ENCODE measurements at places on chromosomes 7 and 10.
A peak's percentile ranks its signal among the peaks of the same experiment; 100 is the strongest.

- DNase-seq = no peak
These were observed 74.3 kb downstream of the GRK5 start for GRCh38 chr10:119281581-119282071.

DNA sequence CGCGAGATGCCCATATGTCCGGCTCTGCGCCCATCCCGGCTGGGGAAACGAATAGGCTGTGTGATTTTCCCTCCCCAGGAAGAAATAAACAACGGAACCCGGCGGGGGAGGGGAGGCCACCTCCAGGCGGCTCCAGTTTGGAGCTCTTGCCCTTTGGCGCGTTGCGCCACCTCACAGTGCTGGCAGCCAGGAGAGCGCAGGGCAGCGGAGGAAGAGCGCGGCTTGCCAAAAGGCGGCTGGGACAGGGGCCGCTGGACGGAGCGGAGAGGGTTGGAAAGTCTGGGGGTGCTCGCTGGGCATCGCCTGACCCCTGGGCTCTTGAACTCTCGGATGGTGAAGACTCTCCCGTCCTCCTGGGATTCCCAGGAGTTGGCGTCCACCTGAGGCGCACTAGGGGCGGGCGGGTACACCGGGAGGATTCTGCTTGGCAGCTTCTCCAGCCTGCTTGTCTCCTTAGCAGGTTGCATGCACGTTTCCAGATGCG lies 5.3 kb upstream of the NEUROG3 start:
- no peak for DNase-seq

GRCh38 chr10:91525896-91526712 lies 106.8 kb downstream of the PPP1R3C start:
- no peak for DNase-seq

DNA sequence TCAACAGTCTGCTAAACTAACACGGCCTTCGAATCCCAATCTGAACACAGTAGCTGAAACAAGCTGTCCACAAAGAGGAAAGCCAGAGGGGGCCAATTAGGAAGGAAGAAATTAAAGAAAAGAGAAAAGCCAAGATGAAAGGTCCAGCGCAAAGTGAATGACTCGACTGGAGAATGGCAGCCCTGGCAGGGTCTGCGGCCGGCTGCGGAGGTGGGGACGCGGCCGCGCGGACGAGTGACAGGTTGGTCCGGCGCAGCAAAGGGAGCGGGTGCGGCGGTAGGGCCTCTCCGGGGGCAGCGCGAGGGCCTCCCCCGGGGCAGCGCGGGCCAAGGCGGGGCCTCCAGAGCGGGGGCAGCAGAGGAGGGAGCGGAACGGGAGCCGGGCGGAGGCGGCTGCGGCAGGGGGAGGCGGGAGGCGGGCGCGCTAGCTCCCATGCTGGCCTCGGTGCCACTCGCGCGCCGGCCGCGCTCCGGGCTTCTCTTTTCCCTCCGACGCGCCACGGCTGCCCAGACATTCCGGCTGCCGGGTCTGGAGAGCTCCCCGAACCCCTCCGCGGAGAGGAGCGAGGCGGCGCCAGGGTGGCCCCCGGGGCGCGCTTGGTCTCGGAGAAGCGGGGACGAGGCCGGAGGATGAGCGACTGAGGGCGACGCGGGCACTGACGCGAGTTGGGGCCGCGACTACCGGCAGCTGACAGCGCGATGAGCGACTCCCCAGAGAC lies at the start of gene VWC2:
VWC2 (plus strand) TSS at position 421 of the 718 bp plus-strand sequence. CDS start 1,798 bp downstream, outside the sequence.
- DNase-seq = no peak

GRCh38 chr7:67788669-67789068 lies 792.0 kb downstream of the TYW1 start:
- no peak for DNase-seq

DNA sequence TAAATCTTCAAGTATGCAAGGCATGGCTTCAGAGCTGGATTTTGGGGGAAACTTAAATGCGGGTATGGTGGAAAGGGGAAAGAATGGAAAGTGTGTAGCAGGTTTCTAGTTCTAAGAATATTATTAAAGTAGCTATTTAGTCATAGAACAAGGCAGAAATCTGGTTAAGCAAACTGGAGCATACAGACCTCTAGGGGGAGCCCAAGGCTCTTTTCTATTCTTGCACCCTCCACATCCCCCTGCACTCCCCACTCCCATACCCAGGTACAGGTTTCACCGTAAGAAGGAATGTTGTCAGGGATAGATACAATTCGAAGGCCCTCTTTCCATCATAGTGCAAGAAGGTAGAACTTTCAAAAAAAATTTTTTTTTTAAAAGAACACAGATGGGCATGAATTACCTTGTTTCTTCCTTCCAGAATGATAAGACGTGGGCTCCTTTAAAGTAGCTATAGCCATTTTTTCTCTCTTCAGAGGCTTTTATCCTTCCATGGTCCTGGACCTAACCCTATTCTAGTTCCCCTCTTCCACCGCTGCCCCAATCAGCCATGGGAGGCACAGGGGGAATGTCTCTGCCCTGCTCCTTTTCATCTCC lies 41.5 kb upstream of the SMIM30 start:
- peak; percentile 10 for DNase-seq

DNA sequence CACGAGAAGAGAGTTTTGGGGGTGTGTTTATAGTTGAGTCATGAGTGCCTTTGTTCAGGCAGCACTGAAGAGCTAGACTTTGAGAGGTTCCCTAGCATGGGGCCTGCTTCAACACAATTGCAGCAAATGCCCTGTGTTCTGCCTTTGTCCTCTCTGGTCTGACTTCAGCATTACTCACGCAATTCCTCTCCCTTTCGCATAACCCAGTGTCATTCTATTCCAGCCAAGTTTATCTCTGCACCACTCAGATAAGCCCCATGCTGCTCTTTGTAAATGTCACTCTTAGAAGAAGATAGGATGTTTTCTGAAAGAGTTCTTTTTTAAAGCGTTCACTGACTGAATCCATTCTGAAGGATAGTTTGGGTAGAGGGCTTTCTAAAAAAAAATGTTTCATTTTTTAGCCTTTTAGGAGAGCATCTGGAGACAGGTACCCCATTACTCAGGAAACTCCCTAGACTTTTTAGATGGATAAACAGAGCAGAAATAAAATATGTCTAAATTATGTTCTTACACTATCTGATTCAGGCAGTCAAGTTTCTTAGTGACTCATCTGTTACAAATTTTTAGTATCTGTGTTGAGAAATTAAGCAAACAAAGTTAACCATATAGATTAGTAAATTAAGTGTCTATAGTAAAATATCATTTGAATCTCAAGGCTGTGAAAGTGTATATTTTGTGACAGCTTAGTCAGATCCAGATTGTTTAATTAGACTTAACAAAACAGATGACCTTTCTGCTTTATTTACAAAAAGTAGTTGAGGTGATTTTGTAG lies 318.5 kb downstream of the GPR158 start:
- no peak for DNase-seq

GRCh38 chr7:21367537-21367936 lies 60.3 kb upstream of the SP4 start:
- no peak for DNase-seq

DNA sequence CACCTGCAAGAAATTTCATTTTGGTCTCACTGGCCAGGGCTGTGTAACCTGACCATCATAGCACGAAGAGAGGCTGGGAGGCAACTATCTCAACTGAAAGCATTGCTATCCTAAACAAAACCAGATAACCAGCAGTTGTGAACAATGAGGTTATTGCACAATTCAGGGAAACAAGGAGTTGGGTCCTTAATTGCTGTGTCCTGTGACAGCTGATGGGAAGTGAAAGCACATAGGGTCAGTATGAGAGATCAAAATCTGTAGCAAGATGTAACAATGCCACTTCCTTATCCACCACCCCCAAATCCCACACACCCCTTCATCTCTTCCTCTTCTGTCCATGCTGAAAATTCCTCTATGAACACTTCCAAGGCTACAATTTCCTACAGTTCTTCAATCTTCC lies 80.2 kb downstream of the HTR7 start:
- DNase-seq = no peak

DNA sequence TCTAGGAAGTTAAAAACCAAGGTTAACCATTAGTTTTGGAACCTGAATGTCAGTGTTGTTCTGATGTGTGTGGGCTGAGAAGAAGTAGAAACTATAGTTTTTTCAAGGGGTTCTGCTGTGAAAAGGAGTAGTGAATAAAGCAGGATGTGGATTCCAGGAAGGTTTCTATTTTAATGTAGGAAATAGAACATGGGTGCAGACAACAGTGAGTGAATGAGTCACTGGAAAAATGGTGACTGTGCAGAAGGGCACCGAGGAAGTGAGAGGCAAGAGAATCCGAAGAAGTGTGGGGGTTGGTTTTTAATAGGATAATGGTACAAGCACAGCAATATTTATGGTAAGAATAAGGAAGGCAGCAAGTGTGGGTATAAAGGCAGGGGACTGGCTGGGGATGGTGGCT lies 120.4 kb downstream of the ARHGAP21 start:
- no peak for DNase-seq

DNA sequence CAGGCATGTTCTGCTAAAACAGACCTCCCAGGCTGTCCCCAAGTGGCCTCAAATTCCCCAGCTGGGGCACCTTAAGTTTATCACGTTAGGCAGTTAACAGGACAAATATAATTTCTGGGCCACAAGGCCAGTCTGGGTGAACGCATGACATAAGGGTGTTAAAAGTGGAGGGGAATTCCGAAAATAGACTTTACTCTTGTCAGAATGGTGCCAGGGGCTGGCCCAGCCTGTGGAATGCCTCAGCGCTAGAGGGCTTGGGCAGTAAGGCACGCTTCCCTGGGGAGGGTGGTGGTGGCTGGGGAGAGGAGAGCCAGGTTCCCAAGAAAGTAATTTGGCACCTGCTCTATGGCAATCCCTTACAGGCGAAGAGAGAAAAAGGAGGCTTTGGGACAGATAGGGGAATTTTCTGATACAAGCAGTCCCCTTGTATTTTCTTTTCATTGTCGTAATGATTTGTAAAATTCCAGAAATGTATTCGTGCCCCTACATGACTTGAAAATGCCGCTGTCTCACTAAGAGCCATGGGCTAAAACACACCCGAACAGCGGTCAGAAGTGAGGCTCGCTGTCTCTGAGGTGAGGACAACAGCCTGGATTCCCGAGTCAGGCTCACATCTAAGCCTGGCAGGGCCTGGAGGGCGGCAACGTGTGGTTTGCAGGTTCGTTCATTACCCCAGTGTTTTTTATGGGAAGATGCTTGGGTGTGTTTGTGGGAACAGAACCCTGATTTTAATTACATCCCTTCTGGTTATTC lies 463.2 kb upstream of the GALNT17 start:
- DNase-seq = no peak

- DNase-seq = no peak
These were observed 62.4 kb upstream of the DOCK1 start for GRCh38 chr10:126842836-126843235.

GRCh38 chr10:61757525-61758397 lies 95.0 kb downstream of the CABCOCO1 start:
- DNase-seq = no peak

DNA sequence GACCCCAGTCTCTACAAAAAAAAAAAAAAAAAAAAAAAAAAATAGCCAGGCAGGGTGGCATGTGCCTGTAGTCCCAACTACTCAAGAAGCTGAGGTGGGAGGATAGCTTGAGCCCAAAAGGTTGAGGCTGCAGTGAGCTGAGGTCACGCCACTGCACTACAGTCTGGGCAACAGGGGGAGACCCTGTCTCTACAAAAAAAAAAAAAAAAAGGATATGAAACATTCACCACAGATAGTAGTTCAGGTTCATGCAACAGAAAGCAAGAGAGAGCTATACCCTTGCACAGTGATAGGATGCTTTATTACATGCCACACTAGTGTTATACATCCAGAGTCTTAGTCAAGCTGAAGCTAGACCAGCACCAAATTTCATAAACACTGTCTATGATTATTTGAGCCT lies 148.4 kb upstream of the KAT6B start:
- DNase-seq = no peak

All from 8988T (cell line).